ENCODE measurements at places on chromosomes 6 and 20.
A peak's percentile ranks its signal among the peaks of the same experiment; 100 is the strongest.

DNA sequence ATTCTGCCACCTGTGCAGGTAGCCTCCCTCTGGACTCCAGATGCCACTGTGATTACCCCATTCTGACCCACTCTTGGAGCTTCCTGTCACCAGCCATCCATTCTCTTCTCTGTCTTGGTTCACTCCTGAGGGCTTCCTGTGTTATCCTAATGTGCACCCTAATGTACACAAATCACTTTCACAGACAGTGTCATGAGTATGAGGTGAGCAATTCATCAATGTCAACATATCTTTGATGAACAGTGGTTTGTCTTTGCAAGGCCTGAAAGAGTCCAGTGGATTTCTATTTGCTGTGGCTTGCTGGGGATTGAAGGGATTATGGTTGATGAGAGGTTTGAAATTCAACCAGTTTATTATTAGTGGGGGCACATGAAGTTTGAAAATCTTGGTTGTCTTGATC lies 63.8 kb upstream of the EEF1E1 start:
- DNase-seq, result no peak

DNA sequence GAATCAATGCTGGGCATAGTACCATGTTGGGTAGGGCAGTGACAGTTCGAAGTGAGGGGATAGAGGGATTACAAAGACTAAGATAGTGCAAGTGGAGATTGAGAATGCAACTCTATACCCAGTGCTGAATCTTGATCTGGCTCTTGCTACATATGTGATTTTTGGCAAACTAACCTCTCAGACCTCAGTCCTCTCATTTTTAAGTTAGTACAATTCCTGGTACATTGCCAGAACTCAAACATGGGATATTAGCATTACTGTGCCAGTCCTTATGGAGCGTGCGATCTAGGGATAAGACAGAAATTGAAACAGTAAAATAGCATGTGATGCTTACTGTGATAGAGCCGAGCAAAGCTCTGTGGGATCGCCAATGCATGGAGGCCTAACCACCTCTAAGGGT lies 188.4 kb downstream of the MTFR2 start:
- no peak for DNase-seq

DNA sequence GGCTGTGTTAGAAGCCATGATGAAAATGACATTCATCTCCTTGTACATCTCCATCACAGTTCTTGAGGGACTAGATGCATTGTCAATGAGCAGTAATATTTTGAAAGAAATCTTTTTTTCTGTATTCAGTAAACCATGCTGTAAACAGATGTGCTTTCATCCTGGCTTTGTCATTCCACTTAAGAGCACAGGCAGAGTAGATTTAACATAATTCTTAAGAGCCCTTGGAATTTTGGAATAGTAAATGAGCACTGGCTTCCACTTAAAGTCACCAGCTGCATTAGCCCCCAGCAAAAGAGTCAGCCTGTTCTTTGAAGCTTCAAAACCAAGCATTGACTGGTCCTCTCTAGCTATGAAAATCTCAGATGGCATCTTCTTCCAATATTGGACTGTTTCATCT lies 197.8 kb upstream of the HDDC2 start:
- no peak for DNase-seq

- no peak for DNase-seq
These were observed 21.3 kb downstream of the RBM38 start for GRCh38 chr20:57412347-57413029.

- no peak for DNase-seq
These were observed 42.7 kb downstream of the TRPC4AP start for GRCh38 chr20:35049776-35050352.

GRCh38 chr6:159085396-159085895 lies 40.7 kb upstream of the TAGAP start:
- DNase-seq, result no peak

- DNase-seq, result no peak
These were observed 249.1 kb upstream of the TSHZ2 start for GRCh38 chr20:52722926-52723688.

GRCh38 chr6:17601386-17601703 lies 1.2 kb downstream of the FAM8A1 start:
- no peak for DNase-seq

DNA sequence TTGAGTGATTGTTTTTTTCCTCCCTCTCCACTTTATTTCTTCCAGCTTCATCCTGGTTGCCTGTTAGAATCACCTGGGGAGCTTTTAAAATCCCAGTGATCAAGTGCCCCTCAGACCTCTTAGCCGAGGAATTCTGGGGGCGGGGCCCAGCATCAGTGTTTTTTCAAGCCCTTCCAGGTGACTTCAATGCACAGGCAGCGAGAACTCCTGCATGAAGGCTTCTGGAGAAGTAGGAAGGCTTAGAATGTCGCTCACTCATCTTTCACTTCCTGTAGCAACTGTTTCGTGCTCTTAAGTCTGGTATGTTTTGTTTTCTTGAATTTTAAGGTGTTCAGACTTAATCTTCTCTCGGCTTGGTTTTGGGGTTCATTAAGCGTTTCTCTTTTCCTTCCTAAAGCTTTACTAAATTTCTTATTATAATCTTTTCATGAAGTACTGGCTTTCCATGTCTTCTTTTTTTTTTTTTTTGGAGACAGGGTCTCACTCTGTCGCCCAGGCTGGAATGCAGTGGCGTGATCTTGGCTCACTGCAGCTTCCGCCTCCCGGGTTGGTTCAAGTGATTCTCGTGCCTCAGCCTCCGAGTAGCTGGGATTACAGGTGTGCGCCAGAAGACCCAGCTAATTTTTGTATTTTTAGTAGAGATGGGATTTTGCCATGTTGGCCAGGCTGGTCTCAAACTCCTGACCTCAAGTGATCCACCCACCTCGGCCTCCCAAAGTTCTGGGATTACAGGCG lies 30.9 kb upstream of the TULP1 start:
- no peak for DNase-seq

DNA sequence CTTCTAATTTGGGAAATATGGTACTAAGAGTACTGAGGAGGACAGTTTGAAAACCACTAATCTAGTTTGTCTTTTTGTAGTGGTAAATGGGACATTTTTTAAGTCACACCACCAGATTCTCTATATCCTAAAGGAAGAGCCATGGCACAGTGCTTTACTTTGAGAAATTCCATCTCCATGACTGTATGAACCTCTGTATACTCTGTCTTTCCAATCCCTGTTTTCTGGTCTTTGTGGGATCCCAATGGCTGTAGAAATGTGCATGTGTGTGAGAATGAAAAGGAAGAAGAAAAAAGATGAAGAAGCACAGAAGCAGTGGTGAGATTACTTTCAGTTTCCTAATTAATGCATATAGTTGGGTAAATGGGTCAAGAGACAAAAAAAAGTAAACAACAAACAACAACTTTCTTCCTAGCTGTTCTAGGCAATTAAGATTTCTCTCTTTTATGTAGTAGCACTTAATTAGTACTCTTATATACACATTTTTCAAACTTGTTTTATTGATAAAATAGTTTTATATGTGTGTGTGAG lies 141.2 kb upstream of the HCRTR2 start:
- DNase-seq, result no peak

DNA sequence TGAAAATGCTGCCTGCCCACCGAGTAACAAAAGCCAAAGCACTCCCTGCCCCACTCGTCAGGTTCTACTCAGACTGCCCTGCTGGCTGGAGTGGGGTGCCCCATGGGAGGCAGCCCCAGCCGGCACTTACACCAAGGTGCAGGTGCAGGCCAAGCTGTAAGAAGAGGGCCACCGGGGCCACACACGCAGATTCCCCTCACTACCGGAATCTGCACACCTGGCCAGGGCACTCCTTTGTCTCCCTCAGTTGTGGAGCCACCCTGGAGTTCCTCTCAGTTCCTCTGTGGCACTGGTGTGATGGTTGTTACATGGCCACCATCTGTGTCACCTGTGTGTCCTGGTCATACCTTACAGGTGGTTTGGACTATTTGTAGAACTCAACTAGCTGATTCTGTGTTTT lies 112.4 kb downstream of the FOXO3 start:
- no peak for DNase-seq

DNA sequence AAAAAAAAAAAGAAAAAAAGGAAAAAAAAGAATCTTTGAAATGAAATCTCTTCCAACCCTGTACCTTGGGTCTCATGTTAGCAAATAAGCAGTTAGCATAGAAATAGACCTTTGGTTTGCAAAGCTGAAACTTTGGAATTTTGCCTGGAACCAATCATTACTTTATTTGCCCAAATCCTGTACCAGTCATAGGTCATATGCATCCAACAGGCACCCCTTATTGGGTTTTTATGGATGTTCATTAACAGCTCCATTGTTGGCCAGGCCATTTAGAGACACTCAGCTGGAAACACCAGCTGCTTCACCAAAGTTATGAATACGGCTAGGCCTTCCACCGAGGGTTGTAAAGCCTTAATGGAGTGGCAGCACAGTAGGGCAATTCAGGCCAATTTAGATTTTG lies 53.0 kb downstream of the ALDH8A1 start:
- DNase-seq, result no peak

- DNase-seq, result peak; percentile 28
These were observed 101.0 kb upstream of the DTNBP1 start for GRCh38 chr6:15763837-15764236.

GRCh38 chr20:3733119-3733995 lies 872 bp downstream of the HSPA12B start:
- DNase-seq, result no peak

GRCh38 chr6:68911811-68912210 lies 276.7 kb downstream of the ADGRB3 start:
- DNase-seq, result no peak

- peak; percentile 18 for DNase-seq
These were observed 50.5 kb downstream of the EBF4 start for GRCh38 chr20:2742934-2743559.

GRCh38 chr6:139647016-139647415 lies 272.6 kb upstream of the CITED2 start:
- no peak for DNase-seq

GRCh38 chr20:21146215-21146614 lies 20.3 kb downstream of the KIZ start:
- no peak for DNase-seq

GRCh38 chr20:32957459-32957858 lies 46.8 kb downstream of the SUN5 start:
- DNase-seq, result no peak

DNA sequence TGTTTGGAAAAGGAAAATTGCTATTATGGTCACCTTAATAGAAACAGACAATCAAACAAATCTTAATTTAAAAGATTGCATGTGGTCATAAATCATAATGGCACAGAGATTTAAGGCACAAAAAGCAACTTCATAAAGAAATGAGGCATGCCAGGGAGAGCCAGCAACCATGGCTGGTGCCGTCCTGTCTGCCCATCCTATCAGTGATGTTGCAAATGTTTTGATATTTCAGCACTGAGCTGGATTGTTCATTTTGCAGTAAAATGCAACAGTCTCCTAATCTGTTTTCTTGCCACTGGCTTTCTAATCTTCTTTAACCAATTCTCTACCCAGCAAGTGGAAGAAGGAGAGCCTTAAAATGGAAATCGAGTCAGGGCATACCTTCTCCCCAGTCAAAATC lies 249.8 kb downstream of the SAMD5 start:
- DNase-seq, result no peak

GRCh38 chr6:116060572-116061283 lies at the start of gene FRK:
TSS of gene FRK (minus strand) at chr6:116060891. CDS start at chr6:116060311, 580 bp downstream.
- DNase-seq, result no peak

- DNase-seq, result no peak
These were observed 34.3 kb upstream of the FOXC1 start for GRCh38 chr6:1575210-1576041.

GRCh38 chr6:89581689-89582088 lies 56.9 kb downstream of the LYRM2 start:
- no peak for DNase-seq

DNA sequence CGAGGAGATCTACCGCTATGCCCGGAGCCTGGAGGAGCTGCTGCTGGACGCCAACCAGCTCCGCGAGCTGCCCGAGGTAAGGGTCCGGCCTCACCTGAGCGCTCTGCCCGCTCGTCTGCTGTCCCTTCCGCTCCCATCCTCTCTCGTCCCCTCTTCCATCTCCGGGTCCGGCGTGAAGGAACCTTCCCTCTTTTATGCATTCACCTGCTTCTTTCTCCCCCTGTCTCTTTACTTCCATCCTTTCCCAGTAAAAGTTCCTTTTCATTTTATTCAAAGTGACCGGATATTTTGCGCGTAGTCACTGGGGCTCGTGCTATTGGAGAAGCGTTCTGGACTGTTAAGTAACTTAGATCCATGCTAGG lies 516 bp downstream of the LRRC1 start:
- no peak for DNase-seq

- peak; percentile 70 for DNase-seq
These were observed 96.3 kb downstream of the FOXF2 start for GRCh38 chr6:1485678-1486077.

- DNase-seq, result no peak
These were observed 194.0 kb downstream of the EYA4 start for GRCh38 chr6:133435065-133435728.

GRCh38 chr6:110949679-110950285 lies 8.7 kb upstream of the GTF3C6 start:
- DNase-seq, result no peak

GRCh38 chr6:15485936-15486335 lies 176.9 kb downstream of the DTNBP1 start:
- no peak for DNase-seq

GRCh38 chr6:43666196-43666920 lies 21.2 kb downstream of the MRPS18A start:
- DNase-seq, result no peak

- DNase-seq, result no peak
These were observed 1006.2 kb upstream of the CITED2 start for GRCh38 chr6:140380427-140381218.

GRCh38 chr6:3356056-3356823 lies 97.5 kb downstream of the PSMG4 start:
- DNase-seq, result no peak

- no peak for DNase-seq
These were observed 50.6 kb upstream of the LOC128125822 start for GRCh38 chr6:63521475-63522210.

GRCh38 chr6:50112981-50113857 lies 63.5 kb upstream of the DEFB112 start:
- DNase-seq, result no peak

GRCh38 chr6:146543940-146544615 lies 445 bp downstream of the RAB32 start:
- DNase-seq, result no peak

DNA sequence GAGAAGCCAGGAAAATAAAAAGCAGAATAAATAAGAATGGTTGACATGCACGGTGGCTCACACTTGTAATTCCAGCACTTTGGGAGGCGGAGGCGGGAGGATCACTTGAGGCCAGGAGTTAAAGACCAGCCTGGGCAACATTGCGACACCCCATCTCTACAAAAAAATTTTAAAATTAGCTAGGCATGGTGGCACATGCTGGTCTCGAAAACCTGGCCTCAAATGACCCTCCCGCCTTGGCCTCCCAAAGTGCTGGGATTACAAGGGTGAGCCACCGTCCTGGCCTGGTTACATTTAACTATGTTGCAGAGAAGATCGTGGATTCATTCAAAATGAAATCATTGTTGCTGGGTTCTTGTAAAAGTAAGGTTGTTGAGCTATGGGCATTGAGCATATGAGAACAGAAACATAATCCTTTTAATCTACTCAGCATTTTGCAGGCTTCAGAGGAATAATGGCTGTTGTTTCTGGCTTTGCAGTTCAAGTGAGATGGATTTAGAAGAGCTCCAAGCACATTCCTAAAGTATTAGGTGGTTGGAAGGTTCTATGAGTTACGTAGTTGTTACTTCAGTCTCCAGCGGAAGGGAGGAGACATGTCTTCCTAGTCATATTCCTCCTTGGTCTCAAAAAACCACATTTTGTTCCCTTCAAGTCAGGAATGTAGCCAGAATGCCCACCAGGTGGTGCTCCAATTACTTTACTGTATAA lies 45.6 kb upstream of the RAB23 start:
- DNase-seq, result peak; percentile 94
